ENCODE measurements at places on chromosomes 2 and 18.

DNA sequence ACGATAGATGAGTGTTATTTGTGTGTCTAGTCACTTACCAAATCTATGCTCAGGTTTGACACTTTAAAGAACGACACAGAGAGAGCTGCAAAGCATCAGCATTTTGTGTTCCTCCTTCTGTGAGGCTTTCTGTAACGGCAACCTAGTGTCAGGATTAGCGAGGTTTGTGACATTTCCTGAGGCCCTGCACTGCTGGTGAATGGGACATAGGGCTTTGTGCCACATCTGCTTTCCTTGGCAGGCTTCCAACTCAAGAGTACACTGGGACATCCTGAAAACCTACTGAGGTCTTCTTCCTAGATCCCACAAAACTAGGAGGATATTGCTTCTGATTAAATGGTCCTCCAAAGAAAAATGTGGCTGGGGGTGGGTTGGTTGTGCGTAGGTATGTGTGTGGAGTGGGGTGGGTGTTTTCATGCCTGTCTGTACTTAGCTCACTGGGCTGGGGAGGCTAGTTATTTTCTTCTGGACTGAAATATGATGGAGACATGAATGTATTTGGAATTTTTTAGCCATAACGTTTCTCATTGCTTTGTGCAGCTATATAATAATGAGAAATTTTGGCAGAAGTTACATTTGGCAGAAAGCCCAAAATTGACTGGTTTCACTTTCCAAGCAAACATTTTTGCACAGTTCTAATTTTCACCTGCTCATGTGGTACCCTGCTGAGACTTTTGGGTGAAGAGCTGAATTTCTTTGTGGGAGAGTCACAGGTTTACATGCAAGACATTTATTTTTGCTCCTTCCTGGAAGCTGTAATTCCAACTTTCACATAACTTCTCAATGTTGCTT lies 308.4 kb downstream of the XIRP2 start:
- no peak for DNase-seq

DNA sequence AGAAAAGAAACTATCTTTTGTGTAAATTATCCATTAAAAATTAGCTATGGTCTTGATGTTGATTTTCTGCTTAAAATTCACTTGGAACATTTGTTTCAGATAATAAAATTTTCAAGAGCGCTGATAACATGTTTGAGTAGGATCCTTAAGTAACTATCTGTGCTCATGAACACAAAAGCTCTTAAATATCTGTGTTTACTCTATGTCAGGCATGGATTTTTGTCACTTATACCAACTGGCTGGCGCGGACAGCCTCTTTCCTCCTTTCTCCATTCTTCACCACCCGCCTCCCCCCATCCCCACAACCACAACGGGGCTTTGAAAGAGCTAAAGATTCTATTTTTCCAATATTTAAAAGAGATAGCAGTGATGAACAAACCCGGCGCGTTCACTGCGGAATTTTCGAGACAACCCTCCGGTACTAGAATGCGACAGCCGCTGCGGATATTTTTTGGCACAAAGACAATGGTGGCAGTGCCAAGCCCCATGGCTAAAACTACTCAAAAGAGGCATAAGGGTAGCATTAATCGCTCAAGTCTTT lies 181.5 kb downstream of the TCF4 start:
- DNase-seq = no peak

GRCh38 chr2:52695731-52696130 lies 1071.9 kb upstream of the CHAC2 start:
- no peak for DNase-seq

GRCh38 chr2:207895274-207895860 lies 125.7 kb upstream of the FZD5 start:
- DNase-seq = no peak

- no peak for DNase-seq
These were observed 907 bp downstream of the FHL2 start for GRCh38 chr2:105397953-105398335.

- no peak for DNase-seq
These were observed 423.7 kb upstream of the MMADHC start for GRCh38 chr2:150011161-150011730.

- no peak for DNase-seq
These were observed 138.6 kb downstream of the GLI2 start for GRCh38 chr2:120873958-120874887.

- no peak for DNase-seq
These were observed 84.8 kb downstream of the ACAA2 start for GRCh38 chr18:49728542-49728941.

- no peak for DNase-seq
These were observed 793.1 kb downstream of the ERBB4 start for GRCh38 chr2:211745295-211746097.

DNA sequence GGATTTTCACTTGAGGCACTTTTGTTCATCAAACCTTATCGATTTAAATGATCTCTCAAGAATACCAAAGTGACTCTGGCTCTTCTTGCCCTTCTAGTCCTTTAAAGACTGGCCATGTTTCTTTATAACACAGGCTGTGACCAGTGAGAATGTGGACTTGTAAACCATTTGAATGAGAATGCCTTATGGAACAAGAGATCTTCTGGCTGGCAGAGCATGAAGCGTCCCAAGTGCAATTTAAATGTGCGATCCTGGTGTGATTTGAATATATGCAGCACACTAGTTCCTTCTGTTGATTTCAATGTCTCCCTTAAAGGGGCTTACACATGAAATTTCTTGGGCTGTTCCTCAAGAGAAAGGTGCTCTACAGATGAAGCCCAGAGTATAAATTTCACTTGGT lies 262.4 kb upstream of the CCDC68 start:
- DNase-seq = no peak

- no peak for DNase-seq
These were observed 22.4 kb downstream of the TMEM200C start for GRCh38 chr18:5872886-5873285.

DNA sequence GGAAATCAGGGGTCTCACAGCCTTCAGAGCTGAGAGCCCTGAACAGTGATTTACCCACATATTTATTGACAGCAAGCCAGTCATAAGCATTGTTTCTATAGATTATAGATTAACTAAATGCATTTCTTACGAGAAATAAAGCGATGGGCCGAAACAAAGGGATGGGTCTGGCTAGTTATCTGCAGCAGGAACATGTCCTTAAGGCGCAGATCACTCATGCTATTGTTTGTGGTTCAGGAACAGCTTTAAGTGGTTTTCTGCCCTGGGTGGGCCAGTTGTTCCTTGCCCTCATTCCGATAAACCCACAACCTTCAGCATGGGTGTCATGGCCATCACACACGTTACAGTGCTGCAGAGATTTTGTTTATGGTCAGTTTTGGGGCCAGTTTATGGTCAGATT lies 36.4 kb downstream of the TANC1 start:
- no peak for DNase-seq

DNA sequence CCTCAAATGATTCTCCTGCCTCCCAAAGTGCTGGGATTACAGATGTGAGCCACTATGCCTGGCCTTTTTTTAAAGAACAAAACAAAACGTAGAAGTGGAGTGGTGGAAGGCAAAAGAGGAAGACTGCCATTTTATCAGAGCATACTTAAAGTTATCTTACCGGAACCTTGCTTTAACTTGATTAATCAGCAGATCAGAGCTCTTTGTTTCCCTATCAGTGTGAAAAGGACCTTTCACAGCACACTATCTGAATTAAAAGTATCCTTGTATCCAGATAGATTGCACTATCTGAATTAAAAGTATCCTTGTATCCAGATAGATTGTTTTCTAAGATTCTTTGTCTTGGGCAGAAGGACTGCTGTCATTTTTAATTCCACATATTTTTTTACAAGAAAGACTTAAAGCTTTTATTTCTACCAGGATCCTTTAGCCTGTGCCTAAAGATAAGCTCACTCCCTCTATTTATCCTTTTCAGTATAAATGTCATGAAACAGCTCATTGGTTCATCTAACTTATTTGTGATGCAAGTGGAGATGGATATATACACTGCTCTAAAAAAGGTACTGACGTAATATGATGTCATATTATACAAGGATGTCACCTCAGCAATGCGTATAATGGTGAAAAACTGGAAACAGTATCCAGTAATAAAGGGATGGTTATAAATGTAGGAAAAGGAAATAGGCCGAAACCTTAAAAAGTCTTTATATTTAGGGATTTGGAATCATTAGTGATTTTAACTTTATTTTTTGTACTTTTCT lies 17.8 kb downstream of the GMCL1 start:
- no peak for DNase-seq

- DNase-seq = no peak
These were observed 13.7 kb upstream of the MMADHC start for GRCh38 chr2:149601141-149601796.

- no peak for DNase-seq
These were observed 213.0 kb downstream of the SP3 start for GRCh38 chr2:173752152-173752551.

- no peak for DNase-seq
These were observed 46.1 kb downstream of the DNMT3A start for GRCh38 chr2:25295621-25296020.
